ENCODE measurements at places on chromosomes 5 and 9.

- no peak for DNase-seq
Observed at GRCh38 chr9:120626512-120626911, 46.5 kb upstream of the CDK5RAP2 start.

DNA sequence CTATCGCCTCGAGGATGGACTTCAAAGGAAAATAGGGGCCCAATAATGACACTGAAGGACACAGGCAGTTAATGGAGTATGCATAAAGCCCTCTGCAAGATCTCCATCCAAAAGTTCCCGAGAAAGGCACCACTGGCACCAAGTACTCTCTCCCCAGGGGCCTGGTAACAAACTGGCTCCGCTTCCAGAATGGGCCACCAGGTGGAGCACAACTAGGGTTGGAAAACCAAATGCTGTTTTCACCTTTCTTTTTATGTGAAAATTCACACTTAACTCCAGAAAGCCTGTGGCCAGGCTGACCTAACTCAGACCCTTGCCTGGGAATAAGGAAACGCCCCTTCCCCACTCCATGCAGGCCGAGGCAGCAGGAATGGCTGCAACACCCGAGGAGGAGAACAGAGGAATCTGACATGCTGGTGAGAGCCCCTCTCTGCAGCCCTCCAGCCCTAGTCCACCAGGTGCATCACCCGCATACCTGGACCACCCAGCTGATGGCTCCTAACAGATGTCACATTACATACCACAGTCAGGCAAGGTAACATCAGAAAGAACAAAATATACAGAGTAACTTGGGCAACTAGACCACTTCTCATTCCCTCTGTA, 42.8 kb downstream of the CAMSAP1 start:
- peak; percentile 18 for DNase-seq

DNA sequence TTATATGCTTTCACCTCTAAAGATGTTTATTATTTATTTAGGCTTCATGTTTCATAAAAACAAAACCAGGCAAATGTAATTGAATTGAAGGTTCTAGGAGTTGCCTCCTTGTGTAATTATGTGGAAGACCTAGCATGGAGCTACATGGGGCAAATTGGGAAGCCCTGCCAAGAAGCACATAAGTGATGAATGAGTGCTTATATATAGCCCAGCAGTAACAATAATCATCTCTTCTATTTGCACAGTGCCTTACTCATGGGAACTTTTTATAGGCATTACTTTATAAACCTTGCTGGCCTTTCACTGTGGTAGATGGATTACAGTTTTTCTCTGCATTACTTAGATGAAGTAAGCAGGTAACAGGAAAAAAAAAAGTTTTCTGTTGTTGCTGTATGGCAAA, 40.0 kb upstream of the GRAMD2B start:
- DNase-seq: no peak

DNA sequence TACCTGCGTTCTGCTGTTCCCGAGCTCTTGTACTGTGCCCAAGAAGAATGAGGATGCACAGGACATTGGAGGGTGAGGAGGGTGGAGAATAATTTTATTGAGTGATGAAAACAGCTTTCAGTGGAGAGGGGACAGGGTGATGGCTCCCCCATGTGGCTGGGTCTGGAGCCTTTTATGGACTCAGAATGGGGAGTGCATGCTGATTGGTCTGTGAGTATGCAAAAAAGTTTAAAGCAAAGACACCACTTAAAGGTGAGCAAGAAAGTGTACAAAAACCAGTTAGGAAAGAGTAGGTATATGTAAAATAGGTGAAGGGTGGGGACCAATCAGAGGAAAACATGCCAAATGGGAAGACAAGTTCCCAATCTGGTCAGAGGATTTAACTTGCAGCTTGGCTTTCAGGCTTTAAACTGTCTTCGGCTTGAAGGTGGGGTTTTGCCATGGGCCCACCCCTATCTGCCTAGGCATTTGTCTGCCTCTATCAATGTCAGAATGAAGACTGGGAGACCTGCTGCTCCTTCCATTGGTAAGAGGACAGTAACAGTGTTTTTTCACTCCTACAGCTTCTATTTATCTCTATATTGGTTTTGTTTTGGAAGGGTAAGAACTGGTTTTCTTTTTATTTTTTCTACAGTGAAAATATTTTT, 118.0 kb upstream of the RAI14 start:
- DNase-seq: no peak

DNA sequence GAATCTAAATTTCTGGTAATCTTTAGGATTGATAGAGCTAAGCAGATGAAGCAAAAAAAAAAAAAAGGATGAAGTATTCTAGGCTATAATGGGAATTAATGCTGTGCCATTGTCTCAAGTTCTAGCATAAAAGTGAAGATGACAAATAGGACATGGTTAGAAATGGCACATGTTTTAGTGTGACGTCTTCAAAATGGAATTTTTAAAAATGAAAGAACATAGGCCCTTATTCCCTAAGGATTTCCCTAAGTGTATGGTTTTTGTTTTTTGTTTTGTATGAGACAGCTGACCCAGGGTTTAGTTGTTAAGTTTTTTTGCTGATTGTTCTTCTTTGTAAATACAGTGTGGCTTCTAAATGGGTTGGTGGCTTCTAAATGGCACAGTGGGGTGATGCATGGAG, 7.1 kb downstream of the TLE4 start:
- no peak for DNase-seq

DNA sequence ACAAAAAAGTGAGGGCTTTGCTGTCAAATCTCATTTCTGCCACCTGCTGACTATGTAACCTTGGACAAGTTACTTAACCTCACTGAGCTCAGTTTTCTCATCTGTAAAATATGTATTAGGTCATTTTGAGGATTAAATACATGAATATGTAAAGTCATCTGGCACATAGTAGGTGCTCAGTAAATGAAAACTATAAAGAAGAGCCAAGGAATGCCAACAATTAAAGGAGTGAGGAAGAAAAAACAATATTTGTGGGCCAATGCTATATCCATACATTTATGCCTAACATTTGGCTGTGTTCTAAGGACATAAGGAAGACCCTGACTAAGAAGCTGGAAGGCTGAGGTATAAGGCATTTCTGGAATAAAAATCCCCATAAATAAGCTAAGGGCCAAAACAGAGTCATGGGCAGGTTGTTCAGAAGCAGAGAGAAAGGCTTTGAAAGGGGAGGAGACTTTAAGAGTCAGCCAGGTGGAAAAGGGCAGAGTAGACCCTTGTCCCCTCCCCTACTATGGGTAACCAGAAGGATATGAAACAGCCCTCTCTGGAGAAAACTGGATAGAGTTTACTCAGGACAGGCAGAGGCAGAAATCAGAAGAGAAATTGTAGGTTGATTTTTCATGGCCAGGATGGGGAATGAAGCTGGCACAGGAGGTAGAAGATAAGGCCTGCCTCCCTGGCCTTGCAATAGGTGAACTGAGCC, 47.6 kb upstream of the SIL1 start:
- DNase-seq: no peak

DNA sequence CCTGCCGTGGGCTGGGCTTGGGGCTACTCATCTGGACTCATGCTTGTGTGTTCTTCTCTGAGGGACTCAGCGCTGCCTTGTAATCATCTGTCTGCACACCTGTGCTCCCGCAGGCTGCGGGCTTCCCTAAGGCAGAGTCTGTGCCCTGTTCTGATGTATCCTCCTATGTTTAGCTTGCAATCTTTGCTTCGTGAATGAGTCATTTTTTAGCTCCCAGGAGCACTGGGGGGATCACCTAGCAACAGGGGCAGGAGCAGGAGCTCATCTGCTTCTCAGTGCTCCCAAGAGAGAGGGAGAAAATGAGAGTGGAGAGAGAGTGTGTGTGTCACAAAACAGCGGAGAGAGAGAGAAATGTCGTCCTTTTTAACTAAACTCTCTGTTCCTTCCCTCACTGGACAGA, 202.4 kb upstream of the ZNF618 start:
- DNase-seq: no peak

- no peak for DNase-seq
Observed at GRCh38 chr9:113853333-113853732, 22.8 kb upstream of the ZNF618 start.

DNA sequence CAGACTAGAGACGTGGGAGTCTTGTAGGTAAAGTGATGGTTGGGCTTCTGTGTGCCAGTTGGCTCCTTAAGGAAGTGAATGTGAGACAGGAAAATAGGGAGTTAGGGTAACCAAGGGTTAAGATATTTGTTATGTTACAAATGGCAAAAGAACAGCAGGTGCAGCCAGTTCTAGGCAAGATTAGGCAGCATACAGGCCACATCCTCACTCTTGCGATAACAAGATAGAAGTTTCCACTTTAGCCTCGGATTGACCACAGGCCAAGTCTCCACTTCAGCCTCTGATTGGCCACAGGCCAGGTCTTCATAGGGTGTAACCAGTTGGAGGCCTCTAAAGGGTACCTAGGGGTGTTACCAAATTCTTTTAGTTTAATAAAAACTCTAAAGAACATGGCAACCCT, 54.6 kb upstream of the ABCA1 start:
- no peak for DNase-seq

DNA sequence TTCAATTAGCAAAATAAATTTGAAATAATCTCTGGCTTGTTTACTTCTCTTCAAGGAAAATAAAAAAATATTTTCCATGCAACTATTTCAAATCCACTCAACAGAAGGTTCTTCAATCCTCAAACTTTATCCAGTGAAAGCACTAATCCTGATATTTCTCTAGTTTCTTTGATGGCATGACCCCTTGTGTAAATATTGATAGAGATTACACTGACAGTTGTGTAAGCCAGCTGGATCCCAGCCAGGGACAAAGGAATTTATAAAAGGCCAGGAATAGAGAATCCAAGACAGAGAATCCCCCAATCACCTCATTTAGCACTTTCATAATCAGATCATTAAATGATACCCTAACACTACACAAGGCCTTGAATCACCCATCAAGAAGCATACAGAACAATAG, 135.2 kb downstream of the GNA14 start:
- peak; percentile 68 for DNase-seq

DNA sequence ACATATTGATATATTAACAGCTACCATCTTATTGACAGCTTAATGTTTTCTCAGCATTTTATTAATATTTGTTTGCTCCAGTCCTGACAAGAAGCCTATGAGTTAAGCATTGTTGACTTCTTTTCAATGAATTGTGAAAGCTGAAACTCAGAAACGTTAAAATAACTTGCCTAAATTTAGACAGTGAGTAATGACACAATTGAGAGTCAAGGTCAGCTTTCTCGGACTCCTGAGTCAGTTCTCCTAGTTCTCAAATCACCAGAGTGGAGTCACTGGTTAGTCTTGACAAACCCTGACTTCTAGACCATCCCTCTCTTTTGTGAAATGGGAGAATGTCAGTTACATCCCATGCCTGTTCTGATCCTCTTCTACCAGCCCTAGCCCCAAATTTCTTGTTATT, 222.7 kb upstream of the ACO1 start:
- no peak for DNase-seq

- DNase-seq: no peak
Observed at GRCh38 chr9:16715404-16715803, 155.1 kb downstream of the BNC2 start.

GRCh38 chr5:167406513-167406912, 884.9 kb upstream of the WWC1 start:
- no peak for DNase-seq

DNA sequence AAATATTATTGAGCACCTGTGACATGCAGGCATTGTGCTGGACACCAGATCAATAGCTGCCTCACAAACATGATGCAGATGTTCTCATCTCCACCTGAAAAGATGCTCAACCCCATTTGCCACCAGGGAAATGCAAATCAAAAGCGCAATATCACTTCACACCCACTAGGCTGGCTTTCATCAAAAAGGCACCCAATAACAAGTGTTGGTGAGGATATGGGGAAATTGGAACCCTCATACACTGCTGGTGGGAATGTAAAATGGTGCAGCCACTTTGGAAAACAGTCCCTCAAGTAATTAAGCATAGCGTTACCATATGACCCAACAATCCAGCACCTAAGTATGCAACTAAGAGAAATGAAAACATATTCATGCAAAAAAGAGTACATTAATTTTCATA, 24.7 kb downstream of the FGF1 start:
- DNase-seq: no peak

GRCh38 chr5:15748266-15748665, 248.3 kb downstream of the FBXL7 start:
- no peak for DNase-seq

DNA sequence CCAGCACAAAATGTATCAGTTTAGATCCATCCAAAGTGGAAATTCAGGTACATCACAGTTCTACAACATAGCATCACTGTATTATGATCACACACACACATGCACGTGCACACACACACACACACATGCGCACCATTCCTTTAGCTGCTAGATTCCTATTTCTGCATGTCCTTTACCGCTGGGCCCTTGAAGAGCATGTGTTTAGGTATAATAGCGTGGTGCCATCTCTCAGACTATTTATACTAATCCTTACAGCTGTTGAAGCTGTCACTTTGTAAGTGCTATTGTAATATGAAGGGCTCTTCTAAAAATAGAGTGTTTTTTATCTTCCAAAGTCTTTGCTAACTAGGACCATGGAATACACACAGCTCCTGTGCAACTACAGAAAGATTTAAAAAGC, 308.8 kb upstream of the TRPC7 start:
- no peak for DNase-seq

Data from NCI-H2029 (cell line).